Activated CD4-positive, alpha-beta T cell treated with anti-CD3 and anti-CD28 coated beads, Interleukin-2, amount 10 ng/mL, durations not matched to agents 24 days and 14 days (primary cell): ENCODE measurements at places on chromosomes 5 and 9.

DNA sequence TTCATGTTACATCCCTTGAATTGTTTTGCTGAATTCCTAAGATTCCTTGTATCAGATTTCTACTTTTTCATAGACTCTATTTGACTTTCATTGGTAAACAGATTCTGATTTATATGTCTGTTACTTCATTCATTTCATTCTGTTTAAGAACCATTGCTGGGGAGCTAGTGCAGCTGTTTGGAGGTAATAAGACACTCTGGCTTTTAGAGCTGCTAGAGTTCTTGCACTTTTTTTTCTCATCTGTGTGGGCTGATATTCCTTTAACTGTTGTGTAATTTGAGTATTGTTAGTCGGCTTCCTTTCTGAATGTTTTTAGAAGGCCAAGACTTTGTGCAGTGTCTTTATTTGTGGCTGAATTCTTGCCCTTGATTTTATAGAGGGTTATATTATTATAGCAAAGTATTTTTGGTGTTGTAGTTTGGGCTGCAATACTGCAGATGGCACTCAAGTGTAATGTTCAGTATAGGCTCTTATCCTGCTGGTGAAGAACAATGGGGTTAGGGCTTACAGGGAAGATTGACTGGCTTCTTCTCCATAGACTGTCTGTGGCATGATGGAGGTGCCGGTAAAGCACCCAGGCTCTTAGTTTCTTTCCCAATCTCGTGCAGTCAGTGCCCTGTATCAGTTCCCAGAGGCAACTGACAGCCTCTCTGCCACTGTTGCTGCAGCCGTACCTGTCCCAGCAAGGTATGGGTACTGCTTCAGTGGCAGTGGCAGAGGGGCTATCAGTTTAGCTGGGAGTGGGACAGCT, 162.2 kb downstream of the OXCT1 start:
- no peak for DNase-seq
- H3K27me3 ChIP-seq = peaks cover 28% of the 10 kb centered on the region
- no peak overlapping the region for H3K4me3 ChIP-seq
- no peak overlapping the region for H3K27ac ChIP-seq

GRCh38 chr9:28456861-28457260, 883.6 kb upstream of the C9orf72 start:
- no peak for DNase-seq
- H3K27me3 ChIP-seq = no peaks in the 10 kb centered on the region
- no peak overlapping the region for H3K27ac ChIP-seq

GRCh38 chr5:176722757-176723156, 75.5 kb downstream of the TSPAN17 start:
- no peak overlapping the region for H3K4me3 ChIP-seq
- DNase-seq = no peak
- H3K27me3 ChIP-seq = peaks cover 32% of the 10 kb centered on the region
- no peak overlapping the region for H3K27ac ChIP-seq
- peaks cover 3% of the 10 kb centered on the region for H3K4me1 ChIP-seq
- H3K36me3 ChIP-seq = no peaks in the 10 kb centered on the region

- H3K4me3 ChIP-seq = no peak overlapping the region
- H3K27me3 ChIP-seq = peaks cover 1% of the 10 kb centered on the region
- no peaks in the 10 kb centered on the region for H3K36me3 ChIP-seq
- DNase-seq = no peak
- no peak overlapping the region for H3K27ac ChIP-seq
- no peaks in the 10 kb centered on the region for H3K4me1 ChIP-seq
These were observed 2.8 kb upstream of the PCA3 start for GRCh38 chr9:76761448-76761847.

DNA sequence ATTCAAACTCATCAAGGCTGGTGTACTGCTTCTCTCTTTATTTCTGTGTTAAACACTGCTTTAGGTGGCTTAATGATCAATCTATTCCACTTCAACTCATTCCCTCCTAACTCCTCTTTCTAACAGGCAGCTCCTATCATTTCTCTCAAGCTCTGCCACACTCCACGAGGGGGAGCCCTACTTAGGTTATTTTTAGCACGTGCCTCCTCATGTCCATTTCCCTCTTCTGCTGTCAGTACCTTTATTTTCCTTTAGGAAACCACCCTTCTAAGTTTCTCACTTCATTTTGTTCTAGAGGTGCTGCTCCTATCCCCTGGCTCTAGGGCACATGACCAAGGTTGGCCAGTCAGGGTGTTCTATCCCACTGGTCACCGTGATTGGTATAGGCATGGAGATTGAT, 6.7 kb upstream of the BRINP1 start:
- H3K36me3 ChIP-seq = no peaks in the 10 kb centered on the region
- peaks cover 7% of the 10 kb centered on the region for H3K27me3 ChIP-seq
- H3K4me3 ChIP-seq = no peak overlapping the region
- no peak overlapping the region for H3K27ac ChIP-seq
- no peaks in the 10 kb centered on the region for H3K4me1 ChIP-seq
- no peak for DNase-seq

- no peak for DNase-seq
- H3K4me3 ChIP-seq = no peak overlapping the region
- H3K27me3 ChIP-seq = no peaks in the 10 kb centered on the region
- peaks cover 21% of the 10 kb centered on the region for H3K36me3 ChIP-seq
These were observed 132.2 kb downstream of the ARHGAP26 start for GRCh38 chr5:142902186-142902965.

DNA sequence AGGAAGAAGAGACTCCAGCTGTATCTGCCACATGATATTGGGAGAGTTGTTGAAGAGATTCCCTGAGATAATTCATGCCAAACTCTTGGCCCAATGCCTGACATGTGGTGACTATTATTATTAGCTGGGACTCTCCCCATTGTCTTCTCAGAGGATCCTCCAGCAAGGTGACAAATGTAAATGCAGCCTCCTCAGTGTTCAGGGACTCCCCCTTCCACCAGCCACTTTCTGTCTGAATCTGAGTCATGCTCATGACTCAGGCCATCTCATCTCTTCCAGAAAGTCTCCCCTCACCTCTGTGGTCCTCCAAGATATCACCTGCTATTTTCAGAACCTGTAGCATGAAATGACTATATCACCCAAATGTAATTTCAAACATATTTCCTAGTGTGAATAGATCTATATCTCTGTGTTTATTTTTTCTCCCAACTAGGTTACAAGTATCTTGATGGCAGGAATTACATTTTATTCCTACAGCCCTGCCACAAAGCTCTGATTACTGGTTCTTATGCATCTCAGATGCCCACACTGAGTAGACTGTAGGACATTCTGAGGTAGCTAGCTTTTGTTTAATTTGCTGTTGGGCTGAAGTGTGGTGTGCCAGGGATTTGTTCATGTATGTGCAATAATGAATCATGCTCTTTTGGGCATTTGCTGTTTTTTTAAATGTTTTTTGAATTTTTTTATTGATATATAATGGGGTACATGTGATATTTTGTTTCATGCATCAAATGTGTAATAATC, 126.6 kb upstream of the IL12B start:
- peaks cover 61% of the 10 kb centered on the region for H3K27me3 ChIP-seq
- peaks cover 2% of the 10 kb centered on the region for H3K36me3 ChIP-seq
- H3K27ac ChIP-seq = peak overlapping the region; percentile 81
- peaks cover 43% of the 10 kb centered on the region for H3K4me1 ChIP-seq
- peak overlapping the region; percentile 15 for H3K4me3 ChIP-seq

- peaks cover 25% of the 10 kb centered on the region for H3K4me1 ChIP-seq
- peak overlapping the region; percentile 90 for H3K4me3 ChIP-seq
- H3K27ac ChIP-seq = peak overlapping the region; percentile 76
- H3K27me3 ChIP-seq = peaks cover 6% of the 10 kb centered on the region
These were observed 111.9 kb downstream of the NR6A1 start for GRCh38 chr9:124659099-124659659.
